ENCODE measurements at places on chromosomes 7 and 10.

- no peak for DNase-seq
- H3K4me3 ChIP-seq, result no peak overlapping the region
- H3K27ac ChIP-seq, result no peak overlapping the region
Measured at GRCh38 chr7:48481235-48481634, 310.0 kb downstream of the ABCA13 start.

DNA sequence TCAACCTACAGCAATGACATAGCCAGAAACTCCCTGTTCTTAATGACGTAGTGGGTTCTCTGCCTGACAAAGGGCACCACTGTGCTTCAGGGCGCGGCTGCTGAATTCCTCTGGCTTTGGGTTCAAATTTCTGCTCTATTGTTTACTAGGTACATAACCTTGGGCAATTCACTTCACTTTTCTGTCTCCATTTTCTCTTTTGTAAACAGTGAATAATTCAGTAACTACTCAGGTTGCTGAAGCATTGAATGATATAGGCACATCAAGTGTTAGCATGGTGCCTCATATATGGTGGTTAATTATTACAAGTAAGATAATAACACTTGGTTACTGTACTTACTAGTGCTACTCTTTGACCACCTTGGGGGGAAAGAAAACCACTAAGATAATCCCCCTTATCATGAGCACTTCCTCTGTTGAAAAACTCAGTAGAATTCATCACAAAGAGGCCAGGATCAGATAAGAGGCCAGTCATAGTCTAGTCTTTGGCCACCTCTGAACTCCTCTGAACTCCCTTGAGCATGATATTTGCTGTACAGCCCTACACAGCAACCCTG is 92.0 kb upstream of the AHR start:
- H3K4me1 ChIP-seq, result peaks cover 15% of the 10 kb centered on the region
- H3K36me3 ChIP-seq, result no peaks in the 10 kb centered on the region
- no peak overlapping the region for H3K4me3 ChIP-seq
- peak overlapping the region; percentile 15 for H3K27ac ChIP-seq
- H3K27me3 ChIP-seq, result no peaks in the 10 kb centered on the region

GRCh38 chr7:1100386-1100785 is 12.5 kb downstream of the GPER1 start:
- H3K4me1 ChIP-seq, result peaks cover 14% of the 10 kb centered on the region
- DNase-seq, result no peak
- no peak overlapping the region for H3K27ac ChIP-seq

- no peak overlapping the region for H3K4me3 ChIP-seq
- H3K27me3 ChIP-seq, result no peaks in the 10 kb centered on the region
- no peak for DNase-seq
- H3K27ac ChIP-seq, result no peak overlapping the region
- no peaks in the 10 kb centered on the region for H3K4me1 ChIP-seq
Measured at GRCh38 chr10:67735430-67735829, 39.4 kb upstream of the CTNNA3 start.

- no peak overlapping the region for H3K27ac ChIP-seq
- no peak overlapping the region for H3K4me3 ChIP-seq
- no peaks in the 10 kb centered on the region for H3K36me3 ChIP-seq
- peak; percentile 1 for DNase-seq
- no peaks in the 10 kb centered on the region for H3K4me1 ChIP-seq
Measured at GRCh38 chr10:49119746-49120145, 4.4 kb upstream of the VSTM4 start.

DNA sequence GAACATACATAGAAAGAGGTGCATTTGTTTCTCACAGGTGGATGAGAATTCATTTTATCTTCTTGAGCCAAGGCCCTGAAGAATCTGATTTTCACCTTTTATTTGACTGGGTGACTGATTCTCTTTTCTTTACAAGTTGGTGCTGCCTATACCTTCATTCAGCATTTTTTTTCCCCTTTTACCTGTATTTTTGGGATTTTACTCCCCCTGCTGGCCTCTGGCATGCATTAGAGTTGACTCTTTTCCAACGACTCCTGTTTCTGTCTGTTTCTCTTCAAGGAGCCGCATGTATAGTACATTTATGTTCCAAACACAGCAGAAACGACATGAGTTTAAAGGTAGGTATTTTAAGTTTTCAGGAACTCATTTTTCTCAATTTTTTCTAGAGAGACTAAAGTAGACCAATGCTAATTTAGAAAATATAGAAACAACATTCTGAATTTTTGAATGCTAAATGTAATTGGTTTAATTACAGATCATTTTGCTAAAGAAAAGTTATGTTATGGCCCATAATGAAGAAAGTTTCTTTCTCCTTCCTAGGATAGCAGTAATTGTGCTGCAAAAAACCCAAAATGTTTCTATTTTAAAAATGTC is 149.8 kb upstream of the HDAC9 start:
- no peak overlapping the region for H3K4me3 ChIP-seq
- no peak for DNase-seq
- no peaks in the 10 kb centered on the region for H3K36me3 ChIP-seq
- no peak overlapping the region for H3K27ac ChIP-seq
- H3K4me1 ChIP-seq, result no peaks in the 10 kb centered on the region
- no peaks in the 10 kb centered on the region for H3K27me3 ChIP-seq

DNA sequence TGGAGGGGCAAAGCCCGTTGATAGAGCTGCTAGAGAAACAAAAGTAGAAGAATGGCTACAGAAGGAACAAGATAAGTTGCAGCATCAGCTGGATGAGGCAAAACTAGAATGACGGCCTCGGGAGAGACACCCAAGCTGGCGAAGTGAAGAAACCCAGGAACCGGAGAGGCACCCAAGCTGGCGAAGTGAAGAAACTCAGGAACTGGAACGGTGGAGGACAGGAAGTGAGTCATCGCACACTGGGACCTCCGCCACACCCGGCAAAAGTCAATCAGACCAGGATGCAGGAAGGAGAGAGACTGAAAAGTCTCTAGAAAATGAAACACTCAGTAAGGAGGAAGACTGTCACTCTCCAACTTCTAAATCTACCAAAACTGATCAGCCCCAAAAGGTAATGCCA is 133.0 kb upstream of the NEBL start:
- H3K4me3 ChIP-seq, result no peak overlapping the region
- DNase-seq, result no peak
- H3K36me3 ChIP-seq, result no peaks in the 10 kb centered on the region
- H3K4me1 ChIP-seq, result no peaks in the 10 kb centered on the region

DNA sequence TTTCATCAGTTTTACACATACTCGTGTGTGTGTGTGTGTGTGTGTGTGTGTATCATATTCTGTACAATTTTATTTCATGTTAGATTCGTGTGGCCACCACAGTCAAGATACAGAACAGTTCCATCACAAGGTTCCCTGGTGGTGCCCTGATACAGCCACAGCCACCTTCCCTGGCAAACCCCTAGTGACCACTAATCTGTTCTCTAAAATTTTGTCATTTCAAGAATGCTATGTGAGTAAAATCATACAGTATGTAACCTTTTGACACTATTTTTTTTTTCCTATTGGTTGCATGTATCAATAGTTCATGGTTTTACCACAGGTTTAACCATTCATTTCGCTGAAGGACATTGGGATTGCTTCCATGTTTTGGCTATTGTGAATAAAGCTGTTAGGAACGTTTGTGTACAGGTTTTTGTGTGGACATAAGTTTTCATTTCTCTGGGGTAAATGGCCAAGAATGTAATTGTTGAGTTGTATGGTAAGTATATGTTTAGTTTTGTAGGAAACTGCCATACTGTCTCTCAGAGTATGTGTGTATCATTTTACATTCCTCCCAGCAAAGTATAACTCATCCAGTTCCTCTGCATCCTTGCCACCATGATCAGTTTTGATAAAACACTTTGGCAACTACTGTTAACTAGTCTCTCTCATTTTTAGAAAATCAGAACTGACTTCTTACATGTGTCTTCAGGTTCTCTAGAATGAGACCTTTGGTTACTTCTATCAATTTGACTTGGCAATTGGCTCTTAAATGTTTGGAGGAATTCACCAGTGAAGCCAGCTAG is 20.6 kb downstream of the KLHDC10 start:
- H3K4me1 ChIP-seq, result no peaks in the 10 kb centered on the region
- no peak overlapping the region for H3K27ac ChIP-seq
- no peaks in the 10 kb centered on the region for H3K36me3 ChIP-seq
- H3K27me3 ChIP-seq, result no peaks in the 10 kb centered on the region

- H3K36me3 ChIP-seq, result no peaks in the 10 kb centered on the region
- H3K27ac ChIP-seq, result no peak overlapping the region
Measured at GRCh38 chr7:98671733-98672331, 54.7 kb downstream of the NPTX2 start.

DNA sequence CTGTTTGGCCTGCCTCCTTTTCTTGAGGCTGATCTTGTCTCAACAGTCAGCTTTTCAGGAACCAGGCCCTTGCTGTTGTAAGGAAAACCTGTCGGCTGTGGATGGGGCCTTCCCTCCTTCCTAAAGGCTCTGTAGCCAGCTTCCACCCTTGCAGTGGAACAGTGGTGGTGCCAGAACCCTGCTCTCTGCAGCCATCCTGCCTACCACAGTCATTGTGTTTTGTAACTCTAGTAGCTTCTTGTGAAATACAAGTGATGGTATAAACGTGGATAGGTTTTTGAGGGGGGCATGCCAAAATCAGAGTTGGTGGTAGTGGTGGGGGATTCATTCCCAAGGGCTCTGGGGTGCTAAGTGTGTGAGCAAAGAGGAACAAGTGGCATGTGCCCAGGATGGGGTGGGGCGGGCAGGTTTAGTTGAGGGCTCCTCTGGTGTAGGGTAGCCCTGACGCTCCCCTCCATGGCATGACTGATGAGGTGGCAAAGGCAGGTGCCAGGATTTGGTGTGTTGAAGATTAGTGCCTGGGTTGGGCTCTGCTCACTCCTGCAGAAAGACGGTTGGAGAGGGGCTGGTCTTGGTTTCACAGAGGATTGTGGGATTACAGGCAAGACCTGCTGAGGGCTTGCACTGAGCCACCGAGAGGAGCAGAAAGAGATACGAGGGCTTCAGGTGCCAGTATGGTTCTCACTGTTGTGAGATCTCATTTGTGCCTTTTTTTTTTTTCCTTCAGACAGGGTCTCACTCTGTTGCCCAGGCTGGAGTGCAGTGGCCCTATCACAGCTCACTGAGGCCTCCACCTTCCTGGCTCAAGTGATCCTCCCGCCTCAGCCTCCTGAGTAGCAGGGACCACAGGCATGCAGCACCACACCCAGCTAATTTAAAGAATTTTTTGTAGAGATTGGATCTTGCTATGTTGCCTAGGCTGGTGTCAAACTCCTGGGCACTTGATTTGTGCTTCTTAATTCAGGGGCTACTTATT is 7.4 kb downstream of the TSPAN14 start:
- peak overlapping the region; percentile 84 for H3K27ac ChIP-seq
- H3K36me3 ChIP-seq, result peaks cover 15% of the 10 kb centered on the region
- no peak for DNase-seq

Measured in keratinocyte (primary cell).